Placental pericyte (primary cell): ENCODE measurements at places on chromosomes 1 and 21. TPM values are rescaled to one million over a fixed set of nuclear protein-coding genes. Genes with fewer than 3 reads are reported as not detected.

RAP1GAP gene
- total RNA-seq, result 0.22 TPM in 1 of 2 replicates, not detected in the other

DNAH14 gene
- 12.7 and 15.0 TPM in 2 replicates for total RNA-seq

YBX1 gene
- total RNA-seq, result 547 and 612 TPM in 2 replicates

KLF17 gene
- total RNA-seq, result under 0.01 and 0.14 TPM in 2 replicates

FAM131C gene
- total RNA-seq, result 0.14 TPM in 1 of 2 replicates, not detected in the other

TMEM240 gene
- total RNA-seq, result 4.4 and 4.8 TPM in 2 replicates
